ENCODE measurements at places on chromosomes 3 and 15. TPM values are rescaled to one million over a fixed set of nuclear protein-coding genes. Genes with fewer than 3 reads are reported as not detected.

The ROBO2 gene
- total RNA-seq = not detected

The CYP11A1 gene
- not detected for total RNA-seq

The SLC24A5 gene
- total RNA-seq = not detected

The CPLX3 gene
- not detected for total RNA-seq

The NR1I2 gene
- total RNA-seq = not detected

The ITGB5 gene
- 475 TPM for total RNA-seq

The MAPKBP1 gene
- 4.9 TPM for total RNA-seq

The GPR87 gene
- 2.3 TPM for total RNA-seq

The FBXW12 gene
- not detected for total RNA-seq

The GP5 gene
- 0.01 TPM for total RNA-seq

The RPUSD2 gene
- total RNA-seq = 12.8 TPM

The PRSS50 gene
- not detected for total RNA-seq

The AMOTL2 gene
- 51.1 TPM for total RNA-seq

The CLRN1 gene
- not detected for total RNA-seq

The STRC gene
- total RNA-seq = 0.07 TPM

The ATP8B4 gene
- total RNA-seq = 1.0 TPM

The FANCD2OS gene
- not detected for total RNA-seq

The CIDEC gene
- total RNA-seq = 76.8 TPM

The FEZF2 gene
- not detected for total RNA-seq

The UBE3A gene
- total RNA-seq = 19.8 TPM

The SEMA5B gene
- total RNA-seq = 0.31 TPM

The EXD1 gene
- 0.14 TPM for total RNA-seq

The RCCD1 gene
- 41.6 TPM for total RNA-seq

The GHRL gene
- not detected for total RNA-seq

The CYP1A2 gene
- not detected for total RNA-seq

The DENND6A gene
- 8.0 TPM for total RNA-seq

The GOLGA6L9 gene
- total RNA-seq = 1.8 TPM

The ARGFX gene
- total RNA-seq = not detected

The RTP4 gene
- total RNA-seq = not detected

The GOLGA8G gene
- total RNA-seq = not detected

The CADPS gene
- not detected for total RNA-seq

The CCDC54 gene
- not detected for total RNA-seq

The TGM4 gene
- 0.23 TPM for total RNA-seq

The CDC25A gene
- 8.9 TPM for total RNA-seq

The SCN5A gene
- 0.89 TPM for total RNA-seq

The TNFSF10 gene
- not detected for total RNA-seq

The THBS1 gene
- 91.7 TPM for total RNA-seq

The LMCD1 gene
- total RNA-seq = 70.3 TPM

The TJP1 gene
- 57.8 TPM for total RNA-seq

The RBMS3 gene
- 0.43 TPM for total RNA-seq

The PSTPIP1 gene
- not detected for total RNA-seq

The FBLN2 gene
- 1.7 TPM for total RNA-seq

The WNT5A gene
- 0.59 TPM for total RNA-seq

The ISL2 gene
- total RNA-seq = 2.9 TPM

The TUSC7 gene
- total RNA-seq = not detected

The ATP13A5 gene
- total RNA-seq = not detected

The NRROS gene
- not detected for total RNA-seq

The OR5K2 gene
- not detected for total RNA-seq

The CHRNA5 gene
- 29.3 TPM for total RNA-seq

The KBTBD8 gene
- total RNA-seq = 0.44 TPM

The GABRB3 gene
- 70.0 TPM for total RNA-seq

The KLF15 gene
- 1.4 TPM for total RNA-seq

The SENP8 gene
- total RNA-seq = 2.3 TPM

The CEP19 gene
- 3.1 TPM for total RNA-seq

The PCYT1A gene
- total RNA-seq = 44.1 TPM

The PRR20G gene
- 2.8 TPM for total RNA-seq

The ISG20 gene
- total RNA-seq = 41.2 TPM

The MUC4 gene
- 0.03 TPM for total RNA-seq

The P4HTM gene
- total RNA-seq = 17.9 TPM
